ENCODE measurements at places on chromosomes 5 and 9.

GRCh38 chr5:33850100-33850594 lies 41.6 kb downstream of the ADAMTS12 start:
- peak; percentile 48 for DNase-seq

- no peak for DNase-seq
These were observed 18.1 kb downstream of the PTCH1 start for GRCh38 chr9:95498641-95499040.

- DNase-seq = no peak
These were observed 38.7 kb downstream of the PRRT1B start for GRCh38 chr9:131583836-131584555.

GRCh38 chr9:116749772-116750171 lies 62.7 kb downstream of the TRIM32 start:
- no peak for DNase-seq

DNA sequence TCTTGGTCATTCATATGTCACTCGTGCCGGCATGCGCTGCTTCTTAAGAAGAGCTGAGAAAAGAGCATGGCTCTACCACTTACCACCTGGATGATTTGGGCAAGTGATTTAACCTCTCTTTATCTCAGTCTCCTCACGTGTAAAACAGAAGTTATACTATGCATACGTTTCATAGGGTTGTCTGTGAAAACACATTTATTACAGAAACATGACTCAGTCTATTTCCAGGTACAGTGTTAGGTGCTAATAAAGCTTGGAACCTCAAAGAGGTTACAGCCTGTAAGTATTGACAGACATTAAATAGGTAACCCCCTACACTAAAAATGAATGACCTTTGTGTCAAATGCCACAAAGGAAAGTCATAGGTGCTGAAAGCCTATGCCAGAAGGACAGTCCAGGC lies 43.1 kb downstream of the MED27 start:
- DNase-seq = no peak

GRCh38 chr5:11322133-11322532 lies 561.1 kb upstream of the DAP start:
- DNase-seq = no peak

GRCh38 chr9:14270358-14271092 lies 43.4 kb downstream of the NFIB start:
- no peak for DNase-seq

GRCh38 chr9:137314561-137315560 lies 12.8 kb upstream of the NRARP start:
- DNase-seq = no peak

GRCh38 chr5:98179791-98180755 lies 593.4 kb upstream of the RGMB start:
- no peak for DNase-seq

GRCh38 chr9:88534456-88535225 lies at the start of gene NXNL2:
Gene NXNL2, plus strand, starts transcription at chr9:88535178. Its CDS starts 257 bp downstream, at chr9:88535435.
- DNase-seq = peak; percentile 91

DNA sequence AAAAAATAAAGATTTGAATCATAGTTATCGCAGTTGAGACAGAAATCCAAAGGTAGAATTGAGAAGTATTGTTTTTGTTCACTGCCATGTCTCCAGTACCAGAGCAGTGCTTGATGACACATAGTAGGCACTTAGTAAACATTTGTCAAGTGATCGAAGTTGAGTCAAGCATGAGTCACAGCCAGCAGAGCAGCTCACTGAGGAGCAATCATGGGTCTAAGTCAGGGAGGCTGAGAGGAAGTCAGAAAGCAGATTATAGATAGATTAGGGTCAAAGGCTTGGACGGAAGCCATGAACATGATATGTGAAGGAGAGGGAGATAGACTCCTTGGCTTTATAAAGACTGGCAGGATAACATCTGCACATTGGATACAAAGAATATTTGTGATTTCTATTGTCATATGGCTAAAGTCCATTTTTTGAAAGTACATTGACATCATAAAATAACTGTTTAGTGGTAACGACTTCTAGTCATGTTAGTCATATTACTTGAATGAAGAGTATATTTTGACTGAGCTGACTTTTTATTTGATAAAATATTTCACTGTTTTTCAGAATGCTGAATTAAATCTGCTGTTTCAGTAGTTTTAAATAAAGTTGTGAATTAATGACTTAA lies 168.5 kb downstream of the RAB3C start:
- DNase-seq = no peak

DNA sequence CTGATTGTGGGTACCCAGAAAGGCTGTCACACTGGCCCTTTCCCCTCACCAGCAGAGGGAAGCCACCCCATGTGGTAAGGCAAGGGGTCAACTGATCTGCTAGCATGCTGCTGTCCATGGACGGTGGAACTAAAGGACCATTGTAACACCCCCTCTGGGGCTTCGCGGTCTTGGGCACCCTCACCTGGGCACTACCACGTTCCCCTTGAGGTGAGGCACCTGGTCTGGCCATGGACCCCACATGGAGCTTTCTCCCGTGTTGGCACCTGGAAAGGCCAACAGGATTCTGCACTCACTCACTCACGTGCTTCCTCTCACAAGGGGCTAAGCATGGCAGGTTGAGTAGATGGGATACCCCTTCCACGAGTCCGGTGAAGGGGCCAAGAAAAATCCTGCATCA lies 72.0 kb upstream of the RFX3 start:
- DNase-seq = no peak

DNA sequence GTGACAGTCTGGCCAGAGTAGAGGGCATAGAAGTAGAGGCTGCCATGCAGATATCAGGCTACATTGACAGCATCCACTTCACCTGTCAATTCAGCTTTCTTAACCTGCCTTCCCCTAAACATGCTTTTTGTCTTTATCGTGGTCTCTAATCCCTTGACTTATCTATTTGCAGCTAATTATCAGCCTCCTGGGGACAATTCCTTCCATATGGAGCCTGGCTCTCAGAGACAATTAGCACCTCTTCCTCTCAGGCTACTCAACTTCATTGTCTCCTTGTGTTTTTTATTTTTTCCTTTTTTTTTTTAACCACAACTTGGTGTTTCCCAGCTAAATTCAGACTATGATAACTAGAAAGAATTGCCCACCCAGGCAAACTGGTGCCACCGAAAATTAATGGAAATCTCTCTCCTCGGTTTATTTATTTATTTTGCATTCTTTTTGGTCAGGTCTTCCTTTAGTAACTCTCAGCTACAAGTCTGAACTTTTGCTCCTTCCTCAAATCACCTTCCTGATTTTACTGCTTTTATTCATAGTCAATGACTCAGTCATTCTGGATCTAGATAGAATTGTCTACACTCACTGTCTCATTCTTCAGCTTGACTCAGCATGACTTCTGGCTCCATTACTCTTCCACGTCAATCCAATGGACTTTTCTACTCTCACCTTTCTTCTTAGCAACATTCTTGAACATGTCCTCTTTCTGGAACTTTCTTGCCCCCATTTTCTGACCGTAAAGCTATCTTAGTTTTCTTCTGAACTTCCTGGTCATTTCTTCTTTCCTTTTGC lies 63.0 kb upstream of the BASP1 start:
- no peak for DNase-seq

GRCh38 chr9:136835932-136836904 lies 6.1 kb upstream of the AJM1 start:
- no peak for DNase-seq

- DNase-seq = no peak
These were observed 103.6 kb upstream of the SSBP2 start for GRCh38 chr5:81854485-81854884.

- peak; percentile 86 for DNase-seq
These were observed 101.6 kb upstream of the SSBP2 start for GRCh38 chr5:81852291-81853029.

DNA sequence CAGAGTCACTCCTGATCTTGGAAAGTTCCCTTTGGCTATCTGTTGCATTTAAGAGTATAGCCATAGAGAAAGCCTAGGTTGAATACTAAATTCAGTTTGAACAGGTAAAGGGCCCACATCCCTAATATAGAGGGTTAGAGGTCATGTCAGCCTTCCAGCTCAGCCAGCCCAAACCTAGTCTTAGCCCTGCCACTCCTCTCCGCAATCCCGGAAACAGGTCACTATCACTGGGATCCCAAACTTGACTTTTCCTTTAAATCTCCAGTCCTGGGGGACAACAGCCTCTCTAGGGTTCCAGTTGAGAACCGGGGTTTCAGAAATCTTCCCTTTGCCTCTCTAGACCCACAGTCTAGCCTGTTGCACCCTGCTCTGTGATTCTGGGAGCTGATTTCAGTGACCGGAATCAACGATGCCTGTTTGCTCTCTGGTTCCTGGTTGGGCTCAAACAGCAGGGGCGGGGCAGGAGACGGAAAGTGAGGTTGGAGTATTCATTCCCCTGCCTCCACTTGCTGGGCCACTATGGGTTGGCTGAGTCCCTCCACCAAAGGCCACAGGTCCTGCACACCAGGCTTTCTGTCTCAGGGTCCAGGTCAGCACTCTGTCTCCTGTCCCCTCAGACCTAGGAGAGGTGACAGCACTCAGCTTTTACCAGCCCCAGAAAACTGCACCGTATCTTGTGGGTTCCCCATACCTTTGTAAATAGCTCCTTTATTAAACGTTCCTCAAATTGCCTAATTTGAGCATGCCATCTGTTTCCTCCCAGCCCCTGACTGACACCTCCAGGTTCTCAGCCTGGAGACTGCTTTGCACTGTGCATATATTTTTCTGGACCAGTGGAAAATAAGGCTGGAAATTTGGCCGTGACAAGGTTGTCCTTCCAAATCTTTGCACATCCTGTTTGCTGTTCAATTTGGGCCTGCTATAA lies 23.8 kb upstream of the CPEB4 start:
- DNase-seq = no peak

DNA sequence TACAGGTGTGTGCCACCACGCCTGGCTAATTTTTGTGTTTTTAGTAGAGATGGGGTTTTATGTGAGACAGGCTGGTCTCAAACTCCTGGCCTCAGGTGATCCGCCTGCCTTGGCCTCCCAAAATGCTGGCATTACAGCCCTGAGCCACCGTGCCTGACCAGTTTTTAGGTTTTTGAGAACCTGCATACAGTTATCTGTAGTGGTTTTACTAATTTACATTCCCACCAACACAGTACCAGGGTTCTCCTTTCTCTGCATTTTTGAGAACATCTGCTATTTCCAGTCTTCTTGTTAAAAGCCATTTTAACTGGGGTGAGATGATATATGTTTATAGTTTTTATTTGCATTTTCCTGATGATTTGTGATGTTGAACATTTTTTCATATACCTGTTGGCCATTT lies 12.8 kb downstream of the DMXL1 start:
- DNase-seq = no peak

GRCh38 chr9:126663661-126664072 lies 49.9 kb downstream of the LMX1B start:
- no peak for DNase-seq

DNA sequence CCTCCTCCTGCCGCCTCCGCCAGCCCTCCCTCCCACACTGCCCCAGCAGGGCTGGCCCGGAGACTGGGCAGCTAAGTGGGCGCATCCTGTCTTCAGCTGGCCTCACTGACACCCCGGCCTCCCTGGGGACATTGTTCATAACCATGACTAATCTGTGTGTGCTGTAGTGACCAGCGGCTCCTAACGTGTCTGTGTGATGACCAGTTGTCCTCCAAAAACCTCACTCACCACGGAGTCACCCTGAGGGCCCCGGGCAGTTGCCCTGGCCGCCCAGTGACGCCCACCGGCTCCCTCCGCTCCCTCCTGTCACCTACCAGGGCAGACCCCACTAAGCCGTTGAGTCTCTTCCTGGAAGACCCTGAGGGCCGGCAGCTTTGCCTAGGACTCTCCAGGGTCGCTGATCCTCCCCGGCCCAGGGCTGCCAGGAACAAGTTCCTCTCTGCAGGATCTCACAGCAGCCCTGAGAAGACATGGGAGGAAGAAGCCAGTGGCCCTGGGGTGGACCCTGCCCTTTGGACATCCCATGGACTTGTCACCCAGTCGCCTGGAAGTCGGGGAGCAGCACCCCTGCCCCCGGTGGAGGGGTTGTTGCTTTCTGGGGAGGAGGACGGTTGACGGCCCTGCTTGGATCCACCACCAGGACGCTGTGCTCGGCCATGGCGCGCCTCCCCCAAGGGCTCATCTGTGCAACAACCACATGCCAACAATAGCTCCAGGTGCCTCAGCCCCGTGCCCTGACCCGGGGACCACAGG lies 110.2 kb upstream of the LMX1B start:
- DNase-seq = no peak

DNA sequence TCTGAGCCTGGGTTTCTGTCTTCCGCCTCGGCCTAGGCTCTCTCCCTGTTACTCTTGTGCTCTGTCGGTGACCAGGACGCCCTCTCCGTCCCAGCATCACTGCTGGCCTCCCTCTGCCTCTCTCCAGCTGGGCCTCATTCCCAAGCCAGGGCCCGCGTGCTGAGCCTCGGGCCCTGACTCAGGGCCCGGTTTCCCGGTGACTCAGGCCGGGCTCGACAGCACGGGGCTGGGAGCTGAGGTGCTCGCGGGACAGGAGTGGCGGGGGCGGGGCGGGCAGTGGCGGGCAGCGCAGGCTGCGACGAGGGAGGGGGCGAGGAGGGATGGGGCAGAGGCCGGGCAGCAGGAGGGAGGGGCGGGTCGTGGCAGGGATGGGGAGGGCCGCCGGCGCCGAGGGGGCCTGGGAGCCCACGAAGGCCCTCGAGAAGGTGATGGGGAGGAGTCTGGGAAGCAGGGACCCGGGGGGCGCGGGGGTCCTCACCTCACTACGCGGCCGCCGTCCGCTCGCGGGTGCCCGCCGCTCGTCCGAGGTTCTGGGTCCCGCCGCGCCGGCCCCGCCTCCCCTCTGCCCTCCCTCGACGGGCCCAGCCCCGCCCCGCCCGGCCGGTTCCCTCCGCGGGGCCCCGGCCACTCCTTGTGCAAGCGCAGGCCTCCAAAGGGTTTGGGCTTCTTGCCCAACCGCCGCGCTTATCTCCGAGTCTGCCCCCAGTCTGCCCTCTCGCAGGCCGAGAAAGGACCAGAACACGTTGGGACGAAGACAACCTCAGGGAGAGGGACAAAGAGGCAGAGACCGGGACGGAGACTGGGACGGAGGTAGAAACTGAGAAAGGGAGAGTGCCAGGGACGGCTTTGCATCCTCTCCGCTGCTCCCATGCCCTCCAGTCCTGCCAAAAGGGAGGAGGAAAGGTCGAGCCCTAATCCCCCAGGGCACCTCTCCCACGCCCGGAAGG lies at the start of gene ARAP3:
TSS of gene ARAP3 (minus strand) at position 536 of the 947 bp plus-strand sequence. CDS start 1,744 bp downstream, outside the sequence.
- peak; percentile 85 for DNase-seq

- no peak for DNase-seq
These were observed 541.4 kb downstream of the CSNK1G3 start for GRCh38 chr5:124053340-124053739.

DNA sequence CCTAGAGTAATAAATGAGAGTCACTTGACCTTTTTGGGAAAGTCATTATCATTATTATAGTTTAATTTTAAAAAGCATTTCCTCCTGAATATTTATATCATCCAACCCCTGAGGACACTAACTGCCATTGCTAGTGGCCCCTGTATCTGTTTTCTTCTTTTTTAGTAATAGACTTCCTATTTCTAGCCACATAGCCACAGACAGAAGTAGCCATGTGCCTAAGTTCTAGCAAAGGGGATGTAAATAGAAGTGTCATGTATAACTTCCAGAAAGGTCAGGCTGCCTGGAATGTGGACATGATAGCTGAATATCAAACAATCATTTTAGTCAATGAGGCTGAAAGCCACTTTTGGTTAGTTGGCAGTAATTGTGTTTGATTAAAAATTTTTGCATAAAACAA lies 37.5 kb upstream of the IQGAP2 start:
- DNase-seq = no peak
